ENCODE measurements at places on chromosomes 5 and 9.
A peak's percentile ranks its signal among the peaks of the same experiment; 100 is the strongest.

GRCh38 chr5:69331528-69332445 lies 814 bp downstream of the CCDC125 start:
- no peak for DNase-seq

DNA sequence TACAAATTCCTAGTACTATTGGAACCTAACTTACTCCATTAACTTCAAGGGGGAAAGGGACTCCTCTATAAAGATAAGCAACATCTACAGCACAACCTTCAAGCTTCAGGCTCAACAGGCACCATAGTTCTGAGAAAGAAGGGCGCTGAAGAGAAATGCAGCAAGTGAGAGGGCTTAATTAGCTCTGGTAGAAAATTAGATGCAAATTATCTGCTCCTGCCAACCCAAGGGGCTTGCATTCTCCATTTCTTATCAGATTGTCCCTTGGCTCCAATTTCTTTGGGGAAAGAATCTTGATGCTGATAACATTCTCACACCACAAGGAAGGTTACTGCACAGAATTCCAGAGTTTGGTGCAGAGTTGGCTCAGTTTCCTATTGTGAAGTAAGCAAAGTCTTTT lies 214.6 kb downstream of the GABRG2 start:
- no peak for DNase-seq

- peak; percentile 82 for DNase-seq
Observed at GRCh38 chr5:113487781-113488644, at the start of gene MCC. TSS of gene MCC (minus strand) at chr5:113488453.

DNA sequence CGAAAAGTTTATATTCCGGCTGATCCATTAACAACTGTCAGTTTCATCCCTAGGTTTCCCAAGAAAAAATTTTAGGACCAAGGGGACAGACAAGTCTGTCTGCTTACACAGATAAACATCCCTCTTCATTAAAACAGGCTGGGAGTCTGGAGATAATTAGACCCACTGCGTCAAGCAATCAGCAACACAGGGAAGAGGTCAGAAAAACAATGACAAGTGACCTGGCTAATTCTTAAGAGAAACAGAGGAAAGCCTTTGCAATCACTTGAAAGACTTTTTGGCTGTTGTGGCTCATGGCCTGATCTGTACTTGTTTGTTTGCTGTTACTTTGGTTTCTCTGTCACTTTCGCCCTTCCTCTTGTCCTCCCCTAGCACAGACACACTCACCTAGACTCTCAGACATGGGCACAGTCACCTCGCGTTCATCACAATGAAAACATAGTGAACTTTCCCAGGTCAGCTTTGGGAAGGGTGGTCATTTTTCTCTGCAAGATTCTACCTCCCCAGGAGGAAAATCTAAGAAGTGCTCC lies 2.9 kb upstream of the CCDC192 start:
- DNase-seq: peak; percentile 62

DNA sequence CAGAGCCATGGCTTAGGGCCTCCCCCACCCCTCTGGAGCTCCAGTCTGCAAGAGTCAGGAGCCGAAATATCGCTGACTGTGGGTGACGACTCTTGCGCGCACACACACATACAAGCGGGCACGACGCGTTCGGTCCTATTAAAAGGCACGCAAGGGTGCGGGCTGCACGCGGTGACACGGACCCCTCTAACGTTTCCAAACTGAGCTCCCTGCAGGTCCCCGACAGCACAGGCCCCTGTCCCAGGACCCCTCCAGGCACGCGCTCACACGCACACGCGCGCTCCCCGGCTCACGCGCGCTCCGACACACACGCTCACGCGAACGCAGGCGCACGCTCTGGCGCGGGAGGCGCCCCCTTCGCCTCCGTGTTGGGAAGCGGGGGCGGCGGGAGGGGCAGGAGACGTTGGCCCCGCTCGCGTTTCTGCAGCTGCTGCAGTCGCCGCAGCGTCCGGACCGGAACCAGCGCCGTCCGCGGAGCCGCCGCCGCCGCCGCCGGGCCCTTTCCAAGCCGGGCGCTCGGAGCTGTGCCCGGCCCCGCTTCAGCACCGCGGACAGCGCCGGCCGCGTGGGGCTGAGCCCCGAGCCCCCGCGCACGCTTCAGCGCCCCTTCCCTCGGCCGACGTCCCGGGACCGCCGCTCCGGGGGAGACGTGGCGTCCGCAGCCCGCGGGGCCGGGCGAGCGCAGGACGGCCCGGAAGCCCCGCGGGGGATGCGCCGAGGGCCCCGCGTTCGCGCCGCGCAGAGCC lies at the start of gene GRIN1:
Gene GRIN1, plus strand, starts transcription at position 433 of the 746 bp plus-strand sequence. CDS start 333 bp downstream, outside the sequence.
- peak; percentile 60 for DNase-seq

GRCh38 chr5:102296178-102296817 lies at the start of gene SLCO4C1:
TSS of gene SLCO4C1 (minus strand) at chr5:102296284. CDS start at chr5:102296262, 22 bp downstream.
- peak; percentile 76 for DNase-seq

DNA sequence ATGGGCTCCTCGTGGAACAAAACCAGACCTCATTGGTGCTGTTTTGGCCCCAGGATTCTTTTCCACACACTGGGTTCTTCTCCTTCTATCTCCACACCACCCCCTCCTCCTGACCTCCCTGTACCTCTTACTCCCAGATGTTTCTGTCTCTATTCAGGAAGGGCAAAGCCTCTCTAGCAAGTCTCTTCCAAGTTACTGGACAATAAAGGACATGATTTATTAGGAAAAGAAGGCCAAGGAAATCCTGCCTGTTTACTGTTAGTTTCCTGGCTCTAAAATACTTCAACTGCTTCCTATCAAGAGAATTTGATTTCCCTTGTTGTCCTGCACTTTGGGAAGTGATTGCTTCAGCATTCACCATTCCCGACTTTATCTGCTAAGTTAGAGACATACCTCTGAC lies 262.0 kb downstream of the SAXO1 start:
- DNase-seq: no peak

DNA sequence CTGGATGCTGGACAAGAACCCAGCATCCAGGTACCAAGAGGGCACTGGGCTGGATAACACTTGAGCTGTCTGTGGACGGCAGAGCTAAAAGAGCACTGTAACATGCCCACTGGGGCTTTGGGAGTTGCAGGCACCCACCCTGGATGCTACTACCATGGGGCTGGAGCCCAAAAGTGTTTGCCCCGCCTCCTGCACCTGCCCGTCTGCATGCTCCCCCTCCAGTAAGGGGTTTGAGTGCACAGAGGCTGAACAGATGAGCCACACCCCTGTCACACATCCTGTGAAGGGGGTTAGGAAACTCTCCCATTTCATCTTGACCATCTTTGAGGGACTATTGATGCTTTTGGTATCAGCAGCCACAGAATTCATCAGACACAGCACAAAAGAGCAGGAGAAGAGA lies 69.0 kb downstream of the LIX1 start:
- no peak for DNase-seq

- DNase-seq: no peak
Observed at GRCh38 chr9:127185931-127186781, 63.7 kb upstream of the ANGPTL2 start.

DNA sequence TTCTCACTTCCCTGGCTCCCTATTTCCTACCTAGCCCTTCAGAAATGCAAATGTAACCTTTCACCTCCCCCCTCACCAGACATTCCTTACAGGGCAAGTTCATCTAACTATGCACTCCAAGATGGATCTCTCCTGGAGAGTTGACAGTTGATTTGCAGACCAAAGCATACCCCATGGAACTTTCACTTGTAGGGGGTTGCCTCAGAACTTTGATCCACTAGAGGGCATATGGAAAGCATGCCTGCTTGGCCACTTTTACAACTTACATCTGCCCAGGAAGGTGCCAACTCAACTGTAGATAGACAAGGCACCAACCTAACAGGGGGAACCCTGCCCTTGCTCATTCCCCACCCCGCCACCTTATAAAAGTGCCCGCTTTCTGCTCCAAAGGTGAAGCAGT lies 187.8 kb downstream of the NXNL2 start:
- DNase-seq: no peak

- no peak for DNase-seq
Observed at GRCh38 chr9:20292002-20292401, 330.3 kb downstream of the MLLT3 start.

DNA sequence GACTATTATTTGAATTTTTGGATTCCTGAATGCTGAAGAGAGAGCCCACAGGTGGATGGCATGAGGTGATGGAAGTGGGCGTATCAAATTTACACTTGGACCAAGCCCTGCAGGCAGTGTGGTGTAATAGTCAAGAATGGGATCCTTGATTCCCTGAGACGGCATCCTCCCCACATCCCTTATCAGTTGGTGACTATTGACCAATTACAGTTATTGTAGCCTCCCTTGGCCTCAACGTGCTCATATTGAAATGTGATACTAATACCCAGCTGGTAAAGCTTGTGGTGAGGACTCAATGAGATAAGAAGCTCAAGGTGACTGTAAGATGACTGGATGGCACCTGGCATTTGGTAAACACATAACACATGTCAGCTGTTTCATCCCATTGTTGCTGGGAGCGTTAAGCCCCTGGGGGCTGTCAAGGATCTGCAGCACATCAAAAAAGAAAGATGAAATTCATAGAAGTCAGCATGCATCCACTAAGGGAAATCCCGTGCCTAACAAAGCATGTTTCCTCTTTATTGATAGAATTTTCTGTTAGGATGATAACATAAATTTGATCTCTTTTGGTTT lies 65.6 kb upstream of the IRX2 start:
- no peak for DNase-seq

GRCh38 chr5:135034236-135034962 lies 371 bp upstream of the PITX1 start:
- peak; percentile 64 for DNase-seq

DNA sequence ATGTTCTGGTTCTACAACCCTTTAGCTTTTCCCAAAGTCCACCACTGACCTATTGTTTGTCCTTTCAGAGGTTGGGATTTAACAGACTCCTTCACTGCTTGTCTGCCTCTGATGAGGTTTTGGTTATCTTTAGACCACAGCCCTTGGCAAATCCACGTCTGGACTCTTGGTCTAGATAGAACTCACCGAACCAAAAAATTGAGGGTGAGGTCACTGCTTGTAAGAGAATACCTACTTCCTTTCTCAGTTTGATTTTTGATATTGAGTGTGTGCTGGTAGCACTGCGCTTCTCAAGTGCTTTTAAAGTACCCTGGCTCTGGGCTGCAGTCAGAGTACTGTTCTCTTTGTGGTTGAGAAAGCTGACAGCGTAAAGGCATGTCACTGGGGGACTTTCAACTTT lies 61.7 kb downstream of the JMY start:
- no peak for DNase-seq

- no peak for DNase-seq
Observed at GRCh38 chr5:41794471-41794870, 75.8 kb downstream of the OXCT1 start.

- no peak for DNase-seq
Observed at GRCh38 chr5:43336159-43336558, 22.9 kb upstream of the HMGCS1 start.

DNA sequence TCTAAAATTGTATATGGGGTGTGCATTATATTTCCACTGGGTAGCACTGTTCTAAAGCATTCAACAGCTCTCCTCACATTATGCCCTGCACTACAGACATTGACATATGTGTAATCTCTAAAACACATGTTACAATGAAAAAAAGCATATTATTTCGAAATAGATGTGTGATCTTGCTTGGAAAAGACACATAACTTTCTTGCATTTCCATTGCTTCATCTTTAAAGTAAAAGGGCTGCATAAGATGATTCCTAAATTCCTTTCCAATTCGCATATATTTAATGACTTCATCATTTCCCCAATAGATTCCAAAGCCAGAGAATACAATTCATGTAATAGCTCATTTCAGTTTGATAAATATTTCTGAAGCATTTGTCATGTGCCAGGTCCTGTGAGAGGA lies 566.9 kb downstream of the PDE4D start:
- DNase-seq: no peak

All from neuronal stem cell (in vitro differentiated cells).